CD4-positive, alpha-beta memory T cell (primary cell): ENCODE measurements at places on chromosomes 4 and X.

DNA sequence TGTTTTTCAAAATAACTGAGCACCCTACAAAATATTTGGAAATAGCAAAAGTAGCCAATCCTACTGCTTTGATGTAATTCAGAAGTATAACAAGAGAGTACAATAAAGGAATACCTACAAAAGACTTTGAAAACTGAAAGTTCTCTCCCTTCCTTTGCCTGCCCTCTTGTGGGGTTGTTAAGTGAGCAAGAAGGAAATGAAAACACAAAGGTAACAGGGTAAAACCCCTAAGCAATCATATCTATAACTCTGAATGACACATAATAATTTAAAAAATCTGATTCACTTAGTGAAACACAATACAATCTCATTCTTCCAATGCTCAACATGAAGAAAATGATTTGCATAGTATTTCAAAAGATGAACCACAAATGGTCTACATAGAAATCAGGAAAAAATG lies 98.2 kb downstream of the FRYL start:
- DNase-seq, result peak; percentile 39

DNA sequence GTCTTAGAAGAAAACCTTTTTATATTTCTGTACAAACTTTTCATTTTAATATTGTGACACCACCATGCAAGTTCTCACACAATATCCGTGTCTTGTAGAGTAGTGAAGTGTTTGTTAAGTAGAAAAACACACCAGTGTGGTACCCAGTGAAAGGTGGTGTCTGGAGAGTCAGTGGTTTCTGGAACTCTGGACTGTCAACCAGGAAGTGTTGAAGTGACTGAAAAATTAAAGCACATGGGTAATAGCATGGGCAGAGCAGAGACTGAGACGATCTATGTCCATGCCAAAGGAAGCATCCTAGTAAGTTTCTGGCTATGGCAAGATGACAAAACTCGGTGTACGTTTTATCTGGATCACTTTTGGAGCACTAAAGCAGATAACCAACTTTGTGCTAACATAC lies 22.2 kb downstream of the RAB9A start:
- no peak for DNase-seq

- no peak for DNase-seq
Observed at GRCh38 chr4:150938417-150938816, 76.7 kb downstream of the LRBA start.

DNA sequence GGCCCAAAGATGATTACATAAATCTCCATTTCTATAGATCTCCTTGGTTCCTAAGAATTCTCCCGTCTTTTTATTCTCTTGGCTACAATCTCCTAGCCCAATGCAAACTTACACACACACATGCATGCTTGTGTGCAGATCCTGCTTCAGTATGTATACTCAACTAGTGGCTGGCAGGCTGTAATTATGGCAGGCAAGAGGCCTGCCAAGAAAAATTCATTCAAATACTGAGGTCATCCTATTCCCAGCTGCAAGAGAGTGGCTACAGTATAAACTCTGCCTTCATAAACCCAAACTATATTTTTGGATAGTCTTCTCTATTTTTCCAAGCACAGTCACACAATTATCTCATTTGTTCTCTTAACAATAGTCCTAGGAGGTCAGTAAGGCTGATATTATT lies 95.2 kb downstream of the SHROOM4 start:
- no peak for DNase-seq

GRCh38 chr4:158821228-158821971 lies 52.6 kb downstream of the FNIP2 start:
- DNase-seq, result no peak

- DNase-seq, result no peak
Observed at GRCh38 chr4:99827857-99828256, 11.2 kb downstream of the DAPP1 start.

DNA sequence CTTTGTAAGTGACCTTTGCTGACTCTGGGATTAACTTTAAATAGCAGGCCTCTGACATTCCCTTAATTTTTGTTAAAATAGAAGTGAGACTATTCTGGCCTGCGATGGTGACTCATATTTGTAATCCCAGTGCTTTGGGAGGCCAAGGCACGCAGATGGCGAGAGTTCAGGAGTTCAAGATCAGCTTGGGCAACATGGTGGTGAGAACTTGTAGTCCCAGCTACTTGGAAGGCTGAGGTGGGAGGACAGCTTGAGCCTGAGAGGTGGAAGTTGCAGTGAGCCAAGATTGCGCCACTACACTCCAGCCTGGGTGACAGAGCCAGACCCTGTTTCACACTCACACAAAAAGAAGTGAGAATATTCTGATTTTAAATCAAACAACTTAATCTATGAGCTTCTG lies 27.3 kb downstream of the ZNF330 start:
- no peak for DNase-seq

DNA sequence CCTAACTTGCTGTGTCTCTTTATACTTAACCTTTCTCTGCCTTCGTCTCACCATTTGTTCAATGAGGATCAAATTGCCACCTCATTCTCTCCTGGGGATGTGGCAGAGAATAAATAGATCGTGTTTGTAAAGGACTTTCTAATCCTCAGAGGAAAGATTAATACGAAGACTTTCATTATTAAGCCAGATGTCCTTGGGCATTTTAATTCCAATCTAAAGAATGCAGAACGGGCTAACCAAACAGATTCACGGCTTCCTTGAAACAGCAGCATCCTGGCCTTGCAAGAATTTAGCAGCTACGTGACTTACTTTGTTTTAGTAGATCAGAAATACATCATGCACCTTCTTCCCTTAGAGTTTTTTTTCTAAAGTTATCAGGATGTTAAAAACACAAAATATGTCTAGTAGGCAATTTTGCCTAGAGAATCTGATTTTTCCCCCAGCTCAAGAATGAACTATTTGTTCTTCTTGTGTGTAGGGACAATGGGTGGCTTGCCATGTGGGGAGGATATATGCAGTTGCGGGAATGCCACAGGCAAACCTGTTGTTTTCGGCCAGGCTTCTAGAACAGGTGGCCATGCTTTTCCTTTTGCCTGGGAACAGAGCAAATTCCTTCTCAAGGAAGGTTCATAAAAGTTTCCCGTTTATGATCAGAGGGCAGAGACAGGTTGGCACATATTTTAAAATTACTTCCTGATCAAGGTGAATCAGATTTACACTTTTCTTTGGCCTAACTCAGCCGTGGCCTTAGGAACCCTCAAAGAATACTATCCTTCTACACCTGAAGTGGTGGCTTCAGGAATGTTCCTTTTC lies 3.0 kb downstream of the MID1 start:
- no peak for DNase-seq

DNA sequence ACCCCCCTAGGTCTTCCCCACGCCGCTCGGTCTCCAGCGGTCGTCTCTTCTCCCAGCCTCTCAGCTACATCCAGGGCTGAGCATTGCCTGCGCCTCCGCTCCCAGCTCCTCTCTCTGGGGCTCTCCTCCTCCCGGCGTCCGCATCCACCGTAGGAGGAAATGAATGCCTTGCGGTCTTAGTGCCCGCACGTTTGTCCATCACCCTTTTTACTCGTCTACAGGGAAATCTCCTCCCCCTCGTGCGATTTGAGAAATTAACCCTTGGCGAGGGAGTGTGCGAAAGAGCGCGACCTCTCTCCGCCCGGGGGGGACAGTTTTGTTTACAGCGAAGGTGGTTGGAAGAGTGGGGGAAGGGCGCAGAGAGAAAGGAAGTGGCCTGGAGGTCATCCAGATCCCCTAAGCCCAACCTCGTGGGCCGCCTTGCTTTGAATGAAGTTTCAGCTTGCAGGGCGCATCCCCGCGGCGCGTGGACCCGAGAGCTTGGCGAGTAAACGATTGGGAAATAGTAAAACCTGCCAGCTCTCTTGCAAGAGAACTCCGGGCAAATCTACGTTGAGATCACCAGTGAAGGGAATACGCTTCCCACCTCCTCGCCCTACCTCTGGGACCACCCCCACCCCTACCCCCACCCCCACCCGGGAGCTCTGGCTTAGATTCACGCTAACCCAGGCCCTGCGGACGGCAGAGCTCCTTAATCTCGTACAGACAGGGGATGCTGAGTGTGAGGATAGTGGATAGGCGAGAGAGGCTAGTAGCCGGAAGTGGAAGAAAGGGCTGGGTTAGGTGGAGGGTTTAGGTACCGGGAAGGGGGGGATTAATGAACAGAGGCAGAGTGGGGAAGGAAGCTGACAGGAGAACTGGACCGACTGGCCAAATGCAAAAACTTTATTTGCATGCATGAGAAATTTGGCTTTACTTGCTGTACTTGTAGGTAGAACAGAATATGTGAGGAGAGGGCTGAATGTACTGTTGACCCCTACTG lies at the start of gene ELOVL6:
TSS of gene ELOVL6 (minus strand) at position 181 of the 982 bp plus-strand sequence. CDS start 280 bp downstream, outside the sequence.
- DNase-seq, result peak; percentile 24

GRCh38 chr4:136755531-136755916 lies 776.8 kb downstream of the PCDH18 start:
- DNase-seq, result no peak

DNA sequence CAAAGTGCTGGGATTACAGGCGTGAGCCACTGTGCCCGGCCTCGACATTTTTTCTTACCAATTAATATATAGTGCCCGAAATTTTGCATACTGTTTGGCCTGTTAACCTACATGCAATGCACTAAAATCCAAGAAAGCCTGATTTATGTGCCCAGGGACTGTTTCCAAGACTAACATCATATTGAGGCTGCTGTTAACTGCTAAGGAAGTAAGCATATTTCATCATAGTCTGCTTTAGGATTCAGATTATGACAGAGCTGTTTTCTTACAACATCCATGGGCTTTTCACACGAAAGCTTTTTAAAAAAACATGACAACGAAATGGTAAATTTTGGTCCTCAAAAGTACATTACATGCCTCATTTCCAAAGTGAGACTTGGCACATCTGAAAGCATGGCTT lies 84.4 kb downstream of the STOX2 start:
- DNase-seq, result no peak

GRCh38 chr4:99447079-99447478 lies 11.9 kb upstream of the ADH7 start:
- no peak for DNase-seq

DNA sequence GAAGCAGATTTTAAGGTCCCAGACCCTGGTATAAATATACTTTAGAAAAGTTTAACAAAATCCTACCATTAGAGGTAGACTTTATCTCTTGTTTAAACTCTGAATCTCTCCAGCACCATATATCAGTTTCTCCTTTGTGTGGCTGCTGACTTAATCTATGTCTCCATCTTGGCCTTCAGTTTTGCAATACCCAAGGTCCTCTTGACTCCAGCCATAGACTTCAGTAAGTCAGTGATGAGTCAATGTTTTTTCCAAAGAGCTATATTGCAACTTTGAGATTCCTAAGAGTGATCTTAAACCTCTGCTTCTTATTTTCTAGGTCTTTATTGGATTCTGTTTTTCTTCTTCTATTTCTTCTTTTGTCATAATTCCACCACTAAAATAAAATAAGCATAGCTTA lies 50.8 kb upstream of the ADGRL3 start:
- DNase-seq, result no peak

DNA sequence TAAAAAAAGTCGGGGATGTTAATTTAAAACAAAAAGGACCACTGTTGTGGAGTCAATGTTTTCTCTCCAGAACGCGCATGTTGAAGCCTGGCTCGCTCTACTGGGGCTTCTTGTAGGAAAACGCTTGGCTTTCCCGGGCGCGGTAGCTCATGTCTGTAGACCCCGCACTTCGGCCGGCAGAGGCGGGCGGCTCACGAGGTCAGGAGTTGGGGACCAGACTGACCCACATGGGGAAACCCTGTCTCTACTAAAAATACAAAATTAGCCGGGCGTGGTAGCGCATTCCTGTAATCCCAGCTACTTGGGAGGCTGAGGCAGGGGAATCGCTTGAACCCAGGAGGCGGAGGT lies 15.6 kb downstream of the NELFA start:
- no peak for DNase-seq

DNA sequence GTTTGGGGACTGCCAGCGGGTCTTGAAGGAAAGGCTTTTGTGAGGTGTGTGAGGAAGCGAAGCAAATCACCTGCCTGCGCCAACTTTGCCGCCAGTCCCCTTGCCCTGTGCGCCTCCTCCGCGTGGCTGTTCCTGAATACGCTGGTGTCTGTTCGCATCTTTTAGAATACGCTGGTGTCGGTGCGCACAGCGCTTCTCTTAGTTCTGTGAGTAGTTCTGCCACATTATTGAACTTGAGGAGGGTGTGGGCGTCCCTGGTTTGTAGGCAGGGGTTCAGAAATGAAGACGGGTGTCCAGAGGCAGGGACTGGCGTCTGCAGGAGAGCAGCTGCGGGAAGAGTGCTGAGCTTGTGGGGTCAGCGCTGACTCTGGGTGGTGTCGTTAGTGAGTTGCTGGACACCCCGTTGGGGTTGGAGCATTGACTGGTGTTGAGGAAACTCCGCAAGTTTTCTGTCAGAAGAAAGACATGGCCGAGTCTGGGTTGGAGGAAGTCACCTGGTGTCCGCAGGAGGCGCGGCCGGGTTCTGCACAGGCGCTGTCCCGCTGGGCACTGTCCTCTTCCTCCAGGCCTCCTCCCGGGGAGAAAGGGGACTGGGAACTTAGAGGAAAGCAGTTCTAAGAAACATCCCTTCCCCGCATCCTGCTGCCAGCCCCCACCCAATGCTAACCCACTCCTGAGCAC lies 930 bp downstream of the ZNF718 start:
- no peak for DNase-seq

GRCh38 chrX:16484338-16484737 lies 165.6 kb upstream of the S100G start:
- peak; percentile 4 for DNase-seq

DNA sequence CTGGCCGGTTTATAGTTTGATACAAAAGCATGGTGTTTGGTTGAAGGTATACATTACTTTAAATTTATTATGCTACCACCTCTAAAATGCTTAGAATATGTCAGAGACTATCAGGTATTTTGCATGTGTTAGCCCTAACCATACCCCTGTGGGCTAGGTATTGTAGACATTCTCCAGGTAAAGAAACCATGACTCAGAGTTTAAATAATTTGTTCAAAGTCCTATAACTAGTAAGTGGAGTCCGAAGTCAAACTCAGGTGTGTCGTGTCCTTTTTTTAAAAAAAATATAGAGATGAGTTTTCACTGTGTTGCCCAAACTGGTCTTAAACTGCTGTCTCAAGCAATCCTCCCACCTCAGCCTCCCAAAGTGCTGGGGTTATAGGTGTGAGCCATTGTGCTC lies 12.4 kb downstream of the LAP3 start:
- DNase-seq, result no peak

DNA sequence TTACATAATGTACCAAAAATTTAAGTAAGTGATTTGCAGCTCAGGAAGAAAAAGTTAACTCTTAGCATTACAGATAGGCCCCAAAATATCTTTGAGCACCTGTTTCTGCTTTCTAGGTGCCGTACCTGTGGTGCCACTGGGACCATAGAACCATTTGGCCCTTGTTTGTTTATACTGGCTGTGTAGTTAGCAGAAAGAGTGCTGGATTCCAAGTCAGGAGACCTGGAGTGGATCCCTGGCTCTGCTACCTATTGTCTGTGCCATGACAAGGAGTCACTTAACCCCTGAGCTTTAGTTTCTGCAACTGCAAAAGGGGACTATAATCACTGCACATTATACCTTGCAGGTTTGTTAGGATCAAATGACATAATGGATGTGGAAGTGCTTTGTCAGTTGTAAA lies 137.8 kb upstream of the GPR101 start:
- no peak for DNase-seq
